ENCODE measurements at places on chromosomes 12 and 14. TPM values are rescaled to one million over a fixed set of nuclear protein-coding genes. Genes with fewer than 3 reads are reported as not detected.

DNA sequence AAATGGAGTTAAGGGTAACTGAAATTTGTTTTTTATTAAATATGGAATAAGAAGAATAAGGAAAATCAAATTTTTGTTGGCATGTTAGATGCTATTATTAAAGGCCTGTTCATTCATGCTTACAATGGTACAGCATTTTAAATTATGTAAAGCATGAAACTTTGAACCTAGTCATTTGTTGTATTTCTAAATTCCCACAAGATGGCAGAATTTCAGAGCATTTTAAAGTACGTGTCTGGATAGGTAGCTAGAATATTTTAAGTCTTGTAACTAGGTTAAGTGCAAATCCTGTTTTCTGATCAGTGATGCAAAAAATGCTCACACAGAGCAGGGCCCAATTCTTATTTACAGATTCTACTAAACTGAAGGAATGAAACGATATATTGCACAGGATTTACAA, 585.6 kb upstream of the MIS18BP1 start:
- DNase-seq, result peak; percentile 12

- no peak for DNase-seq
Observed at GRCh38 chr14:37443461-37443860, 151.6 kb downstream of the FOXA1 start.

- DNase-seq, result no peak
Observed at GRCh38 chr12:13128291-13128965, 25.0 kb upstream of the GSG1 start.

DNA sequence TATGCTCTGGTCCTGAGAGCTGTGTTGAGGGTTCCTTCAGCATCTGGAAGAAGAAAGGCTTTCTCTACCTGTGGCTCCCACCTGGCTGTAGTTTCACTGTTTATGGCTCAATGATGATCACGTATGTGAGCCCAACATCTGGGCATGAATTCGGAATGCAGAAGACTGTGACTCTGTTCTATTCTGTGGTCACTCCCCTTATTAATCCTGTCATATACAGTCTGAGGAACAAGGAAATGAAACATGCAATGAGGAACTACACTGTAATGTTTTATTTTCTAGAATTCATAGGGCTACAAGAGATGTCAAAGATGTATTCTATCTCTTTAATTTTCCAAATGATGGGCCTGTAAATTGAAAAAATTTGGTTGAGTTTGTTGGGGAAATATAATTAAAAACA, 10.8 kb upstream of the OR11G2 start:
- DNase-seq, result no peak

DNA sequence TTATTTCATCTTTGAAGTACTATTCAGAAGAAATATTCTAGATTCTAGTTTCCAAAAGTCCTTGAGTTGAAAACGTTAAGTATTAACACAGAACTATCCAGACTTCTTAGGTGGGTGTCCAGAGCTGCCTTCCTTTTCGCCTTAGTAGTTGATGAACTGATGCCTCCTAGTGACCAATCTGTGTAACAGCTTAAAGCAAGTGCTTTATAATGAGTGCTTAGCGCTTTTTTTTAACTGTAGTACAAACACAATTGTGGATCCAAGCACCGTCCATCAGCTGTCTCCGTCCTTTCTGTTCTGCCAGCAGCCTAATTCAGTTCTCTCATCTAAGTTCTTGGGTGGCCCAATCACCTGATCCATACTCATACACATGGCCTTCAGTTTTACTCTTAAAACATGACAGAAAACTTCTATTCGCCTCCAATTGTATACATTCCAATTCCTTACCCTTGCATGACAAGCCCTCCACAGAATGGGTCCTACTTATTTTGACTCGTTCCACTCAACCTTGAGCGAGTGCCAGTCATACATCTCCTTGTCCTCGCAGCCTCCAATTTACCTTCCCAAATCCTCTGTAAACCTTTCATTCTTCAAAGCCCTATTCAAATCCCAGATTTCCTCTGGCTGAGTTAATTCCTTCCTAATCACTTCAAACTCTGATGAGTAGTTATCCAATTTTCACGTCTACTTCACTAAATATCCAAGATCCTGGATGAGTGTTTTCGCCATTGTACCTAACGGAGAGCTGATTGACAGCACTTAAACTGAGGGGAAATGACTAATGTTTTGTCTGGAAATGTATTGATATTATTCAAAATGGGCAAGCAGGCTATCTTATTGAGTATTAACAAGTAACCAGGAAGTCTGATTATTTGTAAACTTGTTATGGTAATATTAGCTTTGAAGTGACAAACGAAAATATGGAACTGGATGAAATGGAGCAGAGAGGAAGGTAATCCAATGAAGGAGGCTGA, 5.8 kb upstream of the PHLDA1 start:
- DNase-seq, result peak; percentile 74

- no peak for DNase-seq
Observed at GRCh38 chr12:132646850-132647249, 28.3 kb downstream of the P2RX2 start.

DNA sequence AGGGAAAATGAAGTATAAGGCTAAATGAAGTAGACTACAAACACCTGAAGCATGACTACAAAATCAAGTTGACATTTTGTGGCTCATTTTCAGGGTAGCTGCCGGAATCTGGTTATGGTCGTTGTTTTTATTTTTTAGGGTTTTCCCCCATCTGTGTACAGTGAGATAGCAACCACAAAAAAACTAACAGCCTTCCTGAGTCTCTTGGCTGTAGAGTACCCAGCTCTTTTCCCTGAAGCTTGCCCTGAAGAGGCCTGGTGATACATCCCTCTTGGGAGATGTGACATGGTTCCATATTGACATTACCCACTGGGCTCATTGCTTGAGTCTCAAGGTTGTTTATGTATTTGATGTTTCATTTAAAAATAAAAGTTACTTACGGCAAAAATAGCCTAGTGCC, 424.0 kb downstream of the ZFP36L1 start:
- DNase-seq, result no peak

GRCh38 chr12:118534003-118534402, 157.6 kb downstream of the SUDS3 start:
- DNase-seq, result no peak

- no peak for DNase-seq
Observed at GRCh38 chr14:94144765-94145164, 15.4 kb upstream of the IFI27L2 start.

DNA sequence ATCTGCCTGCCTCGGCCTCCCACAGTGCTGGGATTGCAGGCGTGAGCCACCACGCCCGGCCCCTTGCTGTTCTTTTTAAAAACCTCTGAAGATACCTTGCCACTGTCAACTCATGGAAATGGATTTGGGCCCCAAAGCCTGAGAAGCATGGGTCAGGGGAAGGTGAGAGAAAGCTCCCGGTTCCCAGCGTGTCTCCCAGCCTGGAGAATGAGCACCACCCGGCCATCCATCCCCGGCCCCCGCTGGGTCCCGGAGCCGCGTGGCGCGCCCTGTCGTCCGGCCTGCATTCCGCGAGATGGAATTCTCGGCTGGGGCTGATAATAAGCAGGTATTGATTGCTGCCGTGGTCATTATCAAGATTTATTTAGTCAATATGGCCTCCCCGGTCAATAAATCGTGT, 126.5 kb upstream of the MYL2 start:
- DNase-seq, result no peak

GRCh38 chr12:44117337-44117736, 281.5 kb downstream of the TMEM117 start:
- DNase-seq, result no peak

DNA sequence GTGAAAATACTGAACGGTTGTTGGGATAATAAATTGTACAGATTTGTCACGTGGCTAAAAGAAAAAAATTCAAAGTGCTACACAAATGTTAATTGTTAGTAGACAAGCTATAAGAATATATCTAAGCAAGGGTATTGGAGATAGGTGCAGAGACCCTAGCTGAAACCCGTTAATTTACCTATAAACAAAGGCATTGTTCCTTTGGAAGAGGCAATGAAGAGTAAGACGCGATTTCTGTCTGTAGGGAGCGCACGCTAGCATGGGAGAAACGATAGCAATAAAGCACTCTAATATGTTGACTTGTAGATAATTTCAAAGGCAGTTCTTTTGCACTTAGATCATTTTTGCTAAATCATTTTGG, 565 bp downstream of the CCDC77 start:
- DNase-seq, result no peak

- no peak for DNase-seq
Observed at GRCh38 chr14:71339650-71340415, 432.6 kb downstream of the PCNX1 start.

GRCh38 chr14:85622106-85622505, 92.2 kb downstream of the FLRT2 start:
- no peak for DNase-seq

- DNase-seq, result no peak
Observed at GRCh38 chr12:110913119-110914056, 7.0 kb downstream of the MYL2 start.

Gene ASCL1
- polyA plus RNA-seq, result not detected

Gene SLC4A8
- polyA plus RNA-seq, result 3.2 TPM

Gene OTOGL
- polyA plus RNA-seq, result 1.4 TPM

Gene GNB3
- polyA plus RNA-seq, result 8.4 TPM

Gene VRTN
- not detected for polyA plus RNA-seq

Gene LRRIQ1
- polyA plus RNA-seq, result 31.2 TPM

Gene DPY19L2
- 66.4 TPM for polyA plus RNA-seq

Gene GPR132
- polyA plus RNA-seq, result 0.83 TPM
